ENCODE measurements at places on chromosomes 6 and 20.
A peak's percentile ranks its signal among the peaks of the same experiment; 100 is the strongest.

- peak; percentile 93 for DNase-seq
These were observed 8.7 kb upstream of the RAMACL start for GRCh38 chr6:166595061-166595780.

DNA sequence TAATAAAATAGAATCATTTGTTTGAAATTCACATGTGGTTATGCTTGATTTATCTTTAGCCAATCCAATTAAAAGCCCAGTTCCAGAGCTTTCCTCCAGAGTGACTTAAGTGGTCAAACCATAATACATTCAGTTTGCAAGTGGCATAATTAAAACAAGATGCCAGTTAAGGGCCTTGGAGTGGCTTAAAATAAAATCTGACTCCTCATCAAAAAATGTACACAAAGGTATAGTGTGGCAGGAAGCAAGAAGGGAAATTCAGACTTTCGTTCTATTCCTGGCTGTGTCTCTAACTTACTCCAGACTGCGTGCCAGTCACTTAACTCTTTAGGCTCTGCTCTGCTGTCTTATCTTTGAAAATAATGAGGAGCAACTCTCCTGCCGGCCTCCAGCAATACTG, 251.3 kb upstream of the PRND start:
- peak; percentile 80 for DNase-seq

DNA sequence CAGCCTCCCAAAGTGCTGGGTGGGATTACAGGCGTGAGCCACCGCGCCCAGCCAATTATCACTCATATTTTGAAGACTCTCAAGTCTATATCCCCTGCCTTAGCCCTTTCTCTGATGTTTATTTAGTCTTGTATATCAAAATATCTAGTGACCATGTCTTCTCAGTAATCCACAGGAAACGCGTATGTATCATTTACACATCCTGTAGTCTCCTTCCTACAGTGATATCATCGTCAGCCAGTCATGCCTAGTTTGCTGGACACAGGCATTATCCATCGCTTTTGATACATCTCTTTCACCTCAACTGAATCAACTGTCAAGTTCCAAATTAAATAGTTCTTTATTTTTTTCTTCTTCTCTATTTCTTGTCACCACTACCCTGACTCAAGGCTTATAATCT, 223.7 kb downstream of the NKAIN2 start:
- no peak for DNase-seq

GRCh38 chr6:1039191-1039590, 272.7 kb upstream of the FOXQ1 start:
- no peak for DNase-seq

GRCh38 chr6:138965971-138966370, 22.1 kb downstream of the REPS1 start:
- DNase-seq = no peak

DNA sequence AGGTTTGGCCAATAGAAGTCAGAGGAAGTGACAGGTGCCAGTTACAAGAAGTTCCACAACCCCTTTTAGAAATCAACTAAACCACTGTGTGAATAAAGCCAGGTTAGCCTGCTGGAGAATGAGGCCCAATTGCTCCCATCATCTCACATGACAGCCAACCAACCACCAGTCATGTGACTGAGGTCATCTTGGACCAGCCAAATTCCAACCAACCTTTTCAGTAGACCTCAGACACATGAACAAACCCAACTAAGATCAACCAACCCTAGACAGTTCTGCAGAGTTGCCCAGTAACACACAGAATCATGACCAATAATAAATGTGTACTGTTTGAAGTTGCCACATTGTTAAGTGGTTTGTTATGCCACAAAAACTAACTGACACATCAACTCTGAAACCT, 44.6 kb upstream of the GGTLC1 start:
- DNase-seq = no peak

DNA sequence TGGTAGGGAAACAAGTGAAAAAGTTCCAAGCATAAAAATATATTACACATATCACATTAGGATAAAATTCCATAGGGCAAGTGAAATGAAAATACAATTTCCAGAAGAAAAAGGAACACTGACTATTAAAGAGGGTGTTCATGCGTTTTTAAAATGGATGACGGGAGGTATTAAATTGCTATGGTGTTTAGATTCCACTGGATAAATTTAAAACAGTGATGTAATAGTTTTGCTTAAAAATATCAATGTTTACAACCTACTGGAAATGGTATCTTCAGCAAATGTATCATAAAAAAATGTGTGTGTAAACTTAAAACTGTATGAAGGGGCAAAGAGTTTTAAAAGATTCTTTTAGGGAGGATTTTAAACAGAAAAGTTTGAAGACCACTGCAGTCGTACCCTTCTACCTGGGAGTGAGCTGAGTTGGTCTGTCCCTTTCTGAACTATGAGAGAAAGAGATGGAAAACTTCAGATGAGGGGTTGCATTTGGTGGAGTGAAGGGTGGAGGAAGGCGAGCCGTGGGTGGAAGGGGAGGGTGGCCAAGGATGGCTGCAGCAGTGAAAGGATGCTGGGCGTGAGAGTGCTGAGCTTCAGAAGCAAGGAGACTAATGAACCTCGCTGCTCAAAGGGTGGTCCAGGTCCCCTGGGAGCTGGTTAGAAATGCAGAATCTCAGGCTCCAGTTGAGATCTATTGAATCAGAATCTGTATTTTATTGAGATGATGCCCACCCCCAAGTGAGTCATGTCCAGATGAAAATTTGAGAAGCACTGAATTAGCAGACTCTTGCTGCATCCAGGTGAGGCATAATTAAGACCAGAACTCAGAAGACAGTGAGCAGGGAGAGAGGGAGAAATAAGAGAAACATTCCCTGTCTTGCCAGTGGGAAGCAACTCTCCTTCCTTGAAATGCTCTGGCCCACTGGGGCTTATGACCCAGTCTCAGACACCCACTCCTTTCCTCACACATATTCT, 54.5 kb upstream of the MRPS10 start:
- DNase-seq = no peak
